ENCODE measurements at places on chromosomes 16 and 17.

DNA sequence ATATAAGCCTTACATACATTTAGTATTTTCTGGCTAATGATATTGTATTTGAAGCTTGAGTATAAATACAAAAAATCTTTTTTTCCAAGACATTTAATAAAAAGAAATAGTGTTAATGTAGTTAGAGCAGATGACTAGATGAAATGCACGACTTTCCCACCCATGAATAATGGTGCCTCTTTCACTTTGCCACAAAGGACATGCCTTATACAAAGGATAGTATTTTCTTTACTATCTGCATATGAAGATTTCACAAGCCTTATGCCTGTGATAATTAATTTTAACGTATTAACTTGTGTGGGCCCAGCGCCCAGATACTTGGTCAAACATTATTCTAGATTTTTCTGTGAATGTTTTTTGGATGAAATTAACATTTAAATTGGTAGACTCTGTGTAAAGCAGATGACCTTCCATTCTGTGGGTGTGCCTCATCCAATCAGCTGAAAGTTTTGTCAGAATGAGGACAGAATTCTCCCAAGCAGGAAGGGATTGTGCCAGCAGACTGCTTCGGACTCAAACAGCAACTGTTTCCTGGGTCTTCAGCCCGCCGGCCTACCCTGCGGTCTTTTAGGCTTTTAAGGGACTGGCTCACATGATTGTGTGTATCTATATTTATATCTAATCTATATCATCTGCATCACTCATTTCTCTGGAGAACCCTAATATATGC is 115.4 kb downstream of the USP22 start:
- DNase-seq: no peak

- no peak for DNase-seq
Measured at GRCh38 chr16:5639531-5639930, 541.9 kb upstream of the EEF2KMT start.

- DNase-seq: no peak
Measured at GRCh38 chr17:73168667-73169066, 3.9 kb downstream of the SSTR2 start.

DNA sequence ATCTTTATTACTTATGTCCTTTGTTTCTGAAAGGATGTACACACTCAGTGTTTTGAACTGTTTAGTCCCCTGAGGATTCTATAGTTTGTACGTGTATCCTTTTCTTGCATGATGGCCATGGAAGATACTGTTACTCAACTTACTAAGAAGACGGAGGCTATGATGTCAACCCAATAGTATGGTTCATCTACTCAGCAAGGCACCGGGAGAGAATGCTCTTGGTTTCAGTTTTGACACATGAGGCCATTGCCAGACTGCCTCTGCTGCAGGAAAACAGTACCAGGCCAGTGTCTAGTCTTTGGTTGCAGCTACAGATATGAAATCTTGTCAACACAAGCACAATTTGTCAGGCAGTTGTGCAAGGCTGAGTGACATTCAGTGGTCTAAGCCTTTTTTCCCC is 134.5 kb downstream of the MRTFB start:
- no peak for DNase-seq

DNA sequence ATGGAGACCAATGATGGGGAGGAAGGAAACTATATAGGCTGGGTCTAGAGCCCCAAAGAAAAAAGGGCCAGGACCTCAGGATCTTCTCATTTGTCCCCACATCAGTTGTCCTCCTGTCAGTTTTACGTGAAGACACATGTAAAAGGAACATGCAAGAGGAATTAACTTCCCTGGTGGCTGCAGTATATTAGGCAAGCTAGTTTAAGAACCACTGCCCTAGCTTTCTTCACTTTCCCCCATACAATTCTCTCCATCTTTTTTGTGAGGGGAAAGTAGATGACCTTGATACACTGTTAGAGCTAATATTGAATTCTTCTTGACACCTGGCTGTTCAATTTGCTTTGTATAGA is 2.3 kb downstream of the MAP3K3 start:
- no peak for DNase-seq

GRCh38 chr17:65956814-65957213 is 235.1 kb downstream of the CEP112 start:
- DNase-seq: no peak

DNA sequence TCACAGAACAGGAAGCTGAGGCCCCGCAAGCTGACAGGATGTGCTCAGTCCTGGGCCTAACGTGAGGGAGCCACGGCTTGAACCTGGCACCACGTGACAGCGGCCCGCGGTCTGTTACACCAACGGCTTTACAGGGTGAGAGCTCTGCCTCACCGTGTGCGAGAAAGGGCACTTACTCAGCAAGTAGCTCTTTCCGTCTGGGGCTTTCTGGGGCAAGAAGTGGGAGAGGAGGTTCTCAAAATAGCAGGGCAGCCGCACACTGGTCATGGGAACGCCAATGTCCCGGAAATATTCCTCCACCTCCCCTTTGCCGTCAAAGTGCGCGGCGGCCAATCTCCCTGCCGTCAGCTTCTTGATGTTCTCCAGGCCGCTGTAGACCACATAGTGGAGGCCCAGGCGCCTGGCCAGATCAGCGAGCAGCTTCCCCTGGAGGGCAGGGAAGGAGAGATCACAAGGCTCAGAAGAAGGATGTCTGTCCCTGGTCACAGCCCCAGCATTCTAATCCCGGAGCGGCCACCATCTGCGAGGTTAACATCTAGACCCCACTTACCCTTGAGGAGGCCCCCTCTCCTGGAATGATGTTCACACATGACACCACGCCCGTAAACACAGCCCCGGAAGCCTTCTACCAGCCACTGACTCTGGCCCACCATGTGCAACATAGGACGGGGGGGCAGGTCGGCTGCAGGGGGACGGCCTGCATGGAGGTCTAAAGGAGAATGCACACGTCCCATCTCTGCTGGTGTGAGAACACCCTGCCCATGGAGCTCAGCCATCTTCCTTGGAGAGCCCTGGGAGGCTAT is 8.2 kb downstream of the NMRAL1 start:
- DNase-seq: no peak

DNA sequence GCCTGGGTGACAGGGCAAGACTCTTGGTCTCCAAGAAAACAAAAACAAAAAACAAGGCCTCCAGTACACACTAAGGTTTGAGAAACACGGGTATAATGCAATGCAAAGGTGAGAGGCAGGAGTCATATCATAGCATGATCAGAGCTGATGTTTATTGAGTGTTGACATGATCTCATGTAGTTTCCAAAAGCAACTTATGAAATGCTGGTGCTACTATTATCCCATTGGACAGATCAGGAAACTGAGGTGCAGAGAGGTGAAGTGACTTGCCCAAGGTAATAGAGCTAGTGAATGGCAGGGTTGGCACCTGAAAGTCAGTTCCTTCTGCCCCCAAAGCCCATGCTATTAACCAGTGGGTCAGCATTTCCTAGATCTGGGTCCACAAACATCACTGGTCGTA is 3.1 kb upstream of the NPIPB7 start:
- no peak for DNase-seq

All from NCI-H446 treated with DMSO at 0.1 percent for 48 hours (cell line).